ENCODE measurements at places on chromosomes 7 and 10.

- no peak for DNase-seq
These were observed 10.0 kb upstream of the GTF2IRD1 start for GRCh38 chr7:74443543-74444247.

DNA sequence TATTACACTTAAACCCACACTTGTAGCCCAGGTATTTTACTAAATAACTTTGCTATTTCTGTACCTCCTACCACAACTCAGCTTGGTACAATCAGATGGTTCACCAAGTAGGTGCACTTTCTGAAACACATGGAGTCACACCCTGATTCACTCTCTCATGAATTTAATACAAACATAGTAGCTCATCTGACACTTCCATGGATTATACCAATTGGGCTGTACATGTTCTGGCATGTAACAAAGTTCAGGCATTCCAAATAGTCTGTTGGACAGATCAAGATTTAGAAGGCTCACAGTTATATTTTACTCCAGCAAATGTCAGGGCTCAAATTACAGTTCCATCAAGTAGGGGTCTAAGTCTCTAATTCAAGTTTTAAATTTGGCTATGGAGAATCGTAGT, 62.2 kb upstream of the RNF148 start:
- DNase-seq = no peak

- DNase-seq = no peak
These were observed 6.2 kb upstream of the SLC26A3 start for GRCh38 chr7:107809179-107809578.

DNA sequence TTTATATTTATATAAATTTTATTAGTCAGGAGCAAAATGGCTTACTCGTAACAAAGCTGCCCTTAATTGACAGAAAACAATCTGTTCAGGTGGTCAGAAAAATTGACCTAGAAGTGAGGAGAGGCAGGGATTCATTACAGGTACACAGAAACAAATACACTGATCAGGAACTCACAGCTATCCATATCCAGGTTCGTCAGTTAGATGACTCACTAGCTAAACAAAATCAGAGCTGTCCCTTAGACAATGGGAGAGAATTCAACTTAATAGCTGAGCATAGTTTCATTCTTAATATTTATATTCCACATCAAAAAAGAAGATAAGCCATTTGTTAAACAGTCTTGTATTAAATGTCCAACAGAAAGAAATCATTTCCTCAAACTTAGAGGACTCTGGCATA, 41.7 kb downstream of the HYCC1 start:
- no peak for DNase-seq
